ENCODE measurements at places on chromosomes 16 and 17. TPM values are rescaled to one million over a fixed set of nuclear protein-coding genes. Genes with fewer than 3 reads are reported as not detected.

The RGS11 gene
- total RNA-seq: not detected

The NPIPB4 gene
- 125 TPM for total RNA-seq

The MLX gene
- total RNA-seq: 54.4 TPM

The FNDC8 gene
- total RNA-seq: not detected

The TSNAXIP1 gene
- total RNA-seq: 0.35 TPM
